ENCODE measurements at places on chromosomes 12 and 14. TPM values are rescaled to one million over a fixed set of nuclear protein-coding genes. Genes with fewer than 3 reads are reported as not detected.

Gene TBX5
- 2.1 TPM for total RNA-seq

Gene OASL
- total RNA-seq = not detected

Gene ATXN2
- 42.8 TPM for total RNA-seq

Gene HOTAIR
- total RNA-seq = 2.1 TPM

Gene PIANP
- under 0.01 TPM for total RNA-seq

Gene ENDOU
- 1.0 TPM for total RNA-seq

Gene ACOT6
- total RNA-seq = not detected

Gene INTS13
- total RNA-seq = 23.0 TPM

Gene BCL11B
- total RNA-seq = 1.0 TPM

Gene IL23A
- not detected for total RNA-seq

Gene LBHD2
- not detected for total RNA-seq

Gene GYS2
- total RNA-seq = not detected

Gene FITM1
- total RNA-seq = 172 TPM

Gene MYO1H
- total RNA-seq = not detected

Gene CMA1
- total RNA-seq = 0.52 TPM

Gene RECQL
- total RNA-seq = 32.4 TPM

Gene BMAL2
- total RNA-seq = 1.6 TPM

Gene NFE2
- total RNA-seq = 5.2 TPM

Gene ATP5F1B
- total RNA-seq = 580 TPM

Gene GNB3
- total RNA-seq = 3.7 TPM

Gene LRRC10
- 0.52 TPM for total RNA-seq

Gene NFKBIA
- total RNA-seq = 88.2 TPM

Gene NID2
- total RNA-seq = 76.7 TPM

Gene ADCY6
- 37.6 TPM for total RNA-seq

Gene REC8
- total RNA-seq = 2.1 TPM

Gene MDM2
- 85.1 TPM for total RNA-seq

Gene PLD4
- total RNA-seq = 7.8 TPM

Gene MOAP1
- total RNA-seq = 20.4 TPM

Gene PLA2G1B
- not detected for total RNA-seq

Gene FICD
- total RNA-seq = 1.6 TPM

Gene FGD6
- total RNA-seq = 5.7 TPM

Gene OR6C70
- total RNA-seq = not detected

Gene C14orf39
- 2.1 TPM for total RNA-seq

Gene G2E3
- total RNA-seq = 9.9 TPM

Gene RPGRIP1
- not detected for total RNA-seq

Gene KRT71
- not detected for total RNA-seq

Gene PLBD1
- total RNA-seq = 24.0 TPM

Gene FLVCR2
- total RNA-seq = 7.3 TPM

Gene AQP2
- not detected for total RNA-seq

Gene DEPDC4
- 1.0 TPM for total RNA-seq

Gene CLEC6A
- total RNA-seq = under 0.01 TPM

Gene TCL1B
- total RNA-seq = 1.0 TPM

Gene KLRG1
- total RNA-seq = 3.7 TPM

Gene SYNDIG1L
- total RNA-seq = under 0.01 TPM

Gene FGF23
- total RNA-seq = under 0.01 TPM

Gene FBLN5
- total RNA-seq = 24.5 TPM

Gene COX6A1
- 231 TPM for total RNA-seq

Gene KRT6B
- not detected for total RNA-seq

Gene LRRC43
- total RNA-seq = not detected

Gene PRH1
- total RNA-seq = 31.8 TPM
